ENCODE measurements at places on chromosomes 13 and 19.

- DNase-seq: no peak
Measured at GRCh38 chr13:19567820-19568534, 6.6 kb upstream of the TPTE2 start.

DNA sequence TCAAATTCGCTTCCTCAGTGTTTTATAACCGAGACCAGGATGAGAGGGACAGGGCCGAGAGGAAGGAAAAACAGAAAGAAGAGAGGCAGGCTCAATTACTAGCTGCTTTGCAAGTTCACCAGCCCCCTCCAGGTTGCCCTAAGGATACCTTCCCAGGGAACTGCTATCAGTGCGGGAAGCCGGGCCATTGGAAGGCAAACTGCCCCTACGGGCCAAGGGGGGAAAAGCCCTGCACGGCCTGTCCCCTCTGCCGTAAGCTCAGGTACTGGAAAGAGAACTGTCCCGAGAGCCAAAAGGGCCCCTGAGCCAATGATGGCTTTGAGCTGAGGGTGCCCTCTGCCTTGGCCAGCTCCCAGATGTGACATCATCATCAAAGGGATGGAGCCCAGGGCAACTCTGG is 3.2 kb upstream of the ERVV-1 start:
- DNase-seq: no peak

DNA sequence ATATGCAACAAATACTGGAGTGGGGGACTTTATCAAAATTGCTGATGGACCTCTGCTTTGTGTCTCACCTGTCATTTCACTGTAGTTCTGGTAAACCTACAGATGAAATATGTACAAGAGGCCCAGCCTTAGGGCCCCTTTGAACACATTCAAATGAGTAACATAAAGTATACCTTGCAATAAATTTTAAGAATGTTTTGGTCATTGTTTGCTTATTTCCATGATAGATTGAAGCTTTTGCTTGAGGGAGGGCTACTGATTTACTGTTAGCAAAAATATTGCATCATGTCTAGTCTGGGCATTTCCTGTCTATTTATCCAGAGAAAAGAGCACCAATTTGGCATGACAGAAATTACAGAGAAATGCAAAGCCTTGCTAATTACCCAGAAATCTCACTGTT is 705.5 kb upstream of the PCDH9 start:
- DNase-seq: no peak

GRCh38 chr13:29730253-29730652 is 120.2 kb downstream of the UBL3 start:
- DNase-seq: no peak

- no peak for DNase-seq
Measured at GRCh38 chr13:100305398-100305797, 216.5 kb downstream of the PCCA start.

DNA sequence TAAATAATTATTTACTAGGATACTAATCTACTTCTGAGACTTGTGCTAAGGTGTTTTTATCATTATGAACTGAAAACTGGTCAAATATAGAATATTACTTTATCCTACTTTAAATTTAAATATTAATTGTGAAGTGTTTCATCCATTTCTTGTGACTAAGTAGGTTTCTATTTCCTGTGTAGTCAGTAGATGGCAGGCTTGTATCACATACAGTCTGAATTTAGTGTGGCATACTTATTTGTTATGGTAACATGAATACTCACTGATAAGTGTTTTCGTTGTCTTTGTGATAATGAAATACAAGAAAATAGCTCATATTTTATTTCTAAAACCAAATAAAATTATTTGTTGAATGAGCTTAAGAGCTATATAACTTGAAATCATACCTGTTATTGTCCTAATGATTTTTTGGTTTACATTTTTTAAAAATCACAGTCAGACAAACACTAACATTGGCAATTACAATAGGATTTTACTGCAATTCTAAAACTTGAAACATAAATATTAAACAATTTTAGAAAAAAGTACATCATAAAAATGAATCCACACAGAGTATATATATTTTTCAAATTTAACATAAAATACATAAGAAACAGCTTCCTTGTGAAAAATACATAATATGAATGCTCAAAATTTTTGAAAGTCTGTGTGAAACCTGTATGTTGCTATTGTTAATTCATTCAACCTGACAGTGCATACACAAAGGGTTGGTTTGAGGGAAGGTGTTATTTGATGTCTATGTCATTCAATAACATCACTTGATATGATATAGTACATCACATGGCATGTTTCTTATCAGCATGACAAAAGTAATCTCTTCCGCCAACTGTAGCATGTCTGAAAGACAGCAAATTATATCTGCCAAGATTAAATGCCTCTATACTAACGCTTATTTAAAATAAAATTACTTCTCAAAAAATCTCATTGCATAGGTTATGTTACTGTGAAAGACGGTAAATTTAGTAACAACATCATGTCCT is 904.8 kb upstream of the PCDH20 start:
- no peak for DNase-seq

GRCh38 chr19:3046698-3047495 is 15.4 kb downstream of the TLE5 start:
- no peak for DNase-seq

DNA sequence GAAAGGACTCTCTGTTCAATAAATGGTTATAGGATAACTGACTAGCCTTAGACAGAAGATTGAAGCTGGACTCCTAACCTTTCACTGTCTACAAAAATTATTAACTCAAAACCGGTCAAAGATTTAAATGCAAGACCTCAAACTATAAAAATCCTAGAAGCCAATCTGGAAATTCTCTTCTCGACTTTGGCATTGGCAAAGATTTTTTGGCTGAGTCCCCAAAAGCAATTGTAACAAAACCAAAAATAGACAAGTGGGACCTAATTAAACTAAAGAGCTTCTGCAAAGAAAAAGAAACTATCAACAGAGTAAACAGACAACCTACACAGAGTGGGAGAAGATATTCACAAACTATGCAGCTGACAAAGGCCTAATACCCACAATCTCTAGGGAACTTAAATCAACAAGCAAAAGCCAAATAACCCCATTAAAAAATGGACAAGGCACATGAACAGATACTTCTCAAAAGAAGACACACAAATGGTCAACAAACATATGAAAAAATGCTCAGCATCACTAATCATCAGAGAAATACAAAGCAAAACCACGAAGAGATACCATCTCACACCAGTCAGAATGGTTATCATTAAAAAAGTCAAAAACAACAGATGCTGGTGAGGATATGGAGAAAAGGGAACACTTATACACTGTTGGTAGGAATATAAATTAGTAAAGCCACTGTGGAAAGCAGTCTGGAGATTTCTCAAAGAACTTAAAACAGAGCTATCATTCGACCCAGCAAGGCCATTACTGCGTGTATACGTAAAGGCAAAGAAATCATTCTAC is 266.3 kb downstream of the DNAJC15 start:
- no peak for DNase-seq

GRCh38 chr13:72164811-72165210 is 297.8 kb upstream of the DACH1 start:
- no peak for DNase-seq

- DNase-seq: no peak
Measured at GRCh38 chr13:98534821-98535220, 42.1 kb downstream of the STK24 start.

GRCh38 chr19:39826311-39826945 is 7.5 kb downstream of the DYRK1B start:
- DNase-seq: no peak

GRCh38 chr19:33755099-33756035 is 41.3 kb upstream of the KCTD15 start:
- DNase-seq: no peak

DNA sequence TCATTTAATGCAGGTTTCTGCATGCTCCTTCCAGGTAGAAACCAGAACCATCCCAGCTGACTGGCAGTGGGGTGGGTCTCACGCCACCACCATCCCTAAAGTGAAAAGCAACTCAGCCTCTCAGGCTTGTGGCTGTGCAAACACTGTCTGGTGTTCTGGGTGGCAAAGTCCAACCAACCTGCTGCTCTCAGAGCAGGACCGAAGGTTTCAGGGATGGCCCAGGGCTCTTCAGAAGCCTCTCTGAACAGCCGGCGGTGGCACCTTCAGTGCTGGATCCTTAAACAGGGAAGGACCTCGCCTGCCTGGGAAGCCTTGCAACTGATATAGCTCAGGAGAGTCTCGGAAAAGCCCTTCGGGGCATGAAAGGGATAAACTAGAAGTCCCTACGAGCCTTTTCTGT is 100.8 kb downstream of the COL4A1 start:
- no peak for DNase-seq

DNA sequence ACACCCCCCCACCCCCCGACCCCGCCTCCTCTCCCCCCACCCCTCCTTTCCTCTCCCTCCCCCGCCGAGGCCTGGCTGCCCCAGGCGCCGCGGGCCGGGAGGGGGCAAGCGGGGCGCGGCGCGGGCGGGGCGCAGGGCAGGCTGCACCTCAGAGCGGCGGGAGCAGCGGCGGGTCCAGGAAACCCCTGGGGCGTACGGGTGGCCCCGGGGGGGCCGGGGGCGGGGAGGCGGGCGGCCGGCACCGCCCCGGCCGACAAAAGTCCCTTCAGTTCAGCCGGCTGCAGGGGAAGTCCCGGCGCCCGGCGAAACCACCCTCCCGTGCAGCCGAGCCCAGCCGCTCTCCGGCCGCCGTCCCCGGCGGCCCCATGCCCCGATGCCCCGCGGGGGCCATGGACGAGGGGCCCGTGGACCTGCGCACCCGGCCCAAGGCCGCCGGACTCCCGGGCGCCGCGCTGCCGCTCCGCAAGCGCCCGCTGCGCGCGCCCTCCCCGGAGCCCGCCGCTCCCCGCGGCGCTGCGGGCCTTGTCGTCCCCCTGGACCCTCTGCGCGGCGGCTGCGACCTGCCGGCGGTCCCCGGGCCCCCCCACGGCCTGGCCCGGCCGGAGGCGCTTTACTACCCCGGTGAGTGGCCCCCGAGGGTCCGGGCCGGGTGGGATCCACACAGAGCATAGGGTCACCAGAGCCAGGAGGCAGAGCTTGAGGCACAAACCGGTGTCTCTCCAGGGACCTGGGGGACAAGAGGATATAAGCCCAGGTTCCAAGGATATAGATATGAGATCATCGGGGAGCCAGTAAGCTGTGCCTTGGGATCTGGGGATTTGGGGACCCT is at the start of gene BCL3:
Gene BCL3, plus strand, starts transcription at position 283 of the 829 bp plus-strand sequence. Its CDS starts 83 bp downstream, at position 366.
- DNase-seq: peak; percentile 56

- DNase-seq: no peak
Measured at GRCh38 chr19:47663911-47664771, 49.1 kb upstream of the EHD2 start.

DNA sequence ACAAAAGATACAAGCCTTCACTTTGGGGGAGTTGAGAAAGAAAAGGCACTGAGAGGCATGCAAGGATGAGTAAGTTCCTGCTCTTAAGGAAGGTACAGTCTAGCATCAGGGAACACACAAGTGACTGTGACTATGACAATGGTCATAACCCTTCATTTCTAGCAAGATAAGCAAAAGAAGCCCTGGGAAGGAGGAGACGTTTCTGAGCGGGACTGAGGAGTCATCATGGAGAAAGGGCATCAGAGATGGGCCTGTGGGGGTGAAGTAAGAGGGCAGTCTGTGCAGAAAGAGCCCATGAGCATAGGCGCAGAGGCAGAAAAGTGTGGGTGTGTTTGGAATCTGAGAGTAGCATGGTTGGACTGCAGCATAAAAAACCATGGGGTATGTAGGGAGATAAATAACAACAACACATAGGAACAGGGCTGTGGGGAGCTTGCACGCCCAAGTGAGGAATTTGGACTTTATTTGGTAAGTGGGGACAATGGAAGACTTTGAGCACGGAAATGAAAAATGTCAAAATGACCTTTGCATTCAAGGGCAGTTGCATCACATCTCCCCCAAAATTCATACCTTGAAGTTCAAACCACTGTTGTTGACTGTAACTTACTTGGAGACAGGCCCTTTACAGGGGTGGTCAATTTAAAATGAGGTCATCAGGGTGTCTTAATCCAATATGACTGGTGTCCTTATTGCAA is 86.7 kb downstream of the MBNL2 start:
- no peak for DNase-seq

DNA sequence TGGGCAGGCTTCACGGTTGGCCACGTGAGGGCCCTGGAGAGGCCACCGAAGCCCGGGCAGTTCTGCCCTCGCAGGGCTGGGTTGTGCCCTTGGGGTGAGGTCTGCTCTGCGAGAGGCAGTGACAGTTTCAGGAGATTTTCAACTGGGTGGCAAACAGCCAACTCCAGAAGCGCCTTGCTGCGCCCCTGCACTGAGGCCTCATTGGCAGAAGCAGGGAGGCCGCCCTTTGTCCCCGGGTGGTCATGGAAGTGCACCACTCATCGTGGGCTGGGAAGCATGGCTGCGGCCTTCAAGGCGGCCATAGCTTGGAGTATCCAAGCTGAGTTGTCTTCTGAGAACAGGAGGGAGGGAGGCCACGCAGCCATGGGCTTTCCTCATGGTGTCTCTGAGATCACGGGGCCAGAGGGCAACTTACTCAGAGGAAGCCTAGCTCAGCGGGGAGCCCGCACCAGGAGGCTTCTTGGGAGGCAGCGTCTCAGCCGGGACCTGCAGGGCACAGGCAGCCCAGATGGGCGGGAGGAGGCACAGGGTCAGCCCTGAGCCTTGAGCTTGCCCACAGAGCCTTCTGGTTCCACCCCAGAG is 14.8 kb downstream of the PLEKHJ1 start:
- no peak for DNase-seq

- DNase-seq: no peak
Measured at GRCh38 chr19:51111606-51112005, 3.4 kb upstream of the CTU1 start.

DNA sequence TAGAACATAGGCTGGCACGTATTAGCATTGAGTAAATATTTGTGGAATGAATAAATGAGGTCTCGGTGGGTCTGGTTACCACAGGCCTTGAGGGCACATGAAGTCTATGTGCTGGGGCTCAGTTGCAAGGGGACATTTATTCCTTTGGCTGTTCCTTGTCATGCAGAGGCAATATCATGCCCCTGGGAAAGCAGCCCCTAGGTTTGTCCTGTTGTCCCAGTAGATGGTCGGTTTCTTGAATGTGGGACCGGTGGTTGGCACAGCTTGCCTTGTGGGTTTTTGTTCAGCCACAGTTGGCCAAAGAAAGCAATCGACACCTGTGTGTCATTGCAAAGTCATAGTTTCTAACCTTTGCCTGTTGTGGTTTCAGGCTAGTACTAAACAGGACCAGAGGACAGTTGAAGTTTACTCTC is 24.7 kb upstream of the GPR183 start:
- no peak for DNase-seq

- no peak for DNase-seq
Measured at GRCh38 chr13:44764302-44764692, 188.2 kb upstream of the TSC22D1 start.

DNA sequence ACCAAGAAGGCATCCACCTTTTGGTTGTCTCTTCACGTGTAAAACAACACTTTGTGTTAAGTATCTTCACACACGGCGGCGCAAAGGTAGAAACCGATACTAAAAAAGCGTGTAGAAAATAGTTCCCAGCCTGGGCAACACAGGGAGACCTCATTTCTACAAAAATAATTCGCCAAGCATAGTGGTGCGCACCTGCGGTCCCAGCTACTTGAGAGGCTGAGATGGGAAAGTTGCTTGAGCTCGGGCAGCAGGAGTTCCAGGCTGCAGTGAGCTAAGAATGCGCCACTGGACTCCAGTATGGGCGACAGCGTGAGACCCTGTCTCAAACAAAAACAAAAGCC is 573 bp upstream of the ERCC5 start:
- no peak for DNase-seq
